ENCODE measurements at places on chromosomes 16 and 17.
A peak's percentile ranks its signal among the peaks of the same experiment; 100 is the strongest.

GRCh38 chr16:78004517-78004916 lies 17.8 kb upstream of the CLEC3A start:
- DNase-seq = no peak

DNA sequence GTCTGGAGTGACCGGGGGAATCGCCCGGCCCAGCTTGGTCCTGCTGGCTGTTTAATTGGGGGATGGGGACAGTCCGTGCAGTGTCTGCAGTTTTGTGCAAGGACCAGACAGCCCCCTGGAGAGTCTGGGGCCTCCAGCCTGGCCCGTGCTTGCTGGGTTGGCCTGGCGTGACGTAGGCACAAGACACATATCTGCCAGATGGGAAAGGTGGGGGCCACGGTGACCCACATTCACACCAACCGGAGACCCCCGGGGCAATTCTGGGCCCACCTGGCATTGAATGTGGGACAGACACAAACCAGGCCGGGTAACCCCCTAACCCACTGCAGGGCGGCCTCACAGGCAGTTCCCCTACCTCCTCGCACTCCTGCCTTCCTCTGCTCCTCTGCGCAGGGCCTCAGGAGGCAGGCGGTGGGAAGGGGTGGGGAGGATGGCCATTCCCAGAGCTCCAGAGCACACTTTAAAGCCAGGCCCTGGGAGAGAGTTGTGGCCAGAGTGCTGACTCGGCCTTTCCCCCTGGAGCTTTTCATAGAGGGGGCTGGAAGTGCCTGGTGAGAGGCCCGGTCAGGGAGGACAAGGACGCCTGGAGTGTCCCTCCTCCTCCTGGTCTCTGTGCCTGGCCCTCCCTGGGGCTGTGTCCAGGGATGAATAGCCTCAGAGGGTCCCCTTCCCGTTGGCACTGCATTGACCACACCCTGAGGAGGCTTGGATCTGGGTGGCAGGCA lies 1.5 kb downstream of the MRC2 start:
- no peak for DNase-seq

- no peak for DNase-seq
Measured at GRCh38 chr17:56326001-56326359, 172.7 kb downstream of the ANKFN1 start.

DNA sequence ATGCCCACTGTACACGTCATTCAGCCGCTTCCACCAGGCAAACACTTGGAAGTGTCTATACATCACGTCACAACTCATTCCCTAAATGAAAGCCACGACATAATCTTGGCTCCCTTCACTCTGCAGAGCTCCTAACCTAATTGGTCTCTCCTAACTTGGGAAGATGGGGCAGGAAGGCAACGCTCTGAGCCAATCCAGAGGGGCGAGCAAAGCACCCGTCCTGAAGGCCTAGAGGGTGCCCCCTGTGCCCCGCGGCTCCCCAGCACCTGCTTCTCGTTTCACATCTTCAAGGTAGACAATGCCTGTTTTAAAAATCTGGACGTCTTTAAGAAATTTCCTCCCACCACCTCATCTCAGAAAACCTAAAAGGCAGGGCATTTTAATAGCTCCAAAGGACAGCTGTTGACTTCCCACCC lies 1.0 kb downstream of the CSNK2A2 start:
- DNase-seq = no peak

GRCh38 chr17:18115517-18115916 lies 7.0 kb downstream of the MYO15A start:
- DNase-seq = no peak

- no peak for DNase-seq
Measured at GRCh38 chr16:67278773-67279295, 498 bp upstream of the PLEKHG4 start.

DNA sequence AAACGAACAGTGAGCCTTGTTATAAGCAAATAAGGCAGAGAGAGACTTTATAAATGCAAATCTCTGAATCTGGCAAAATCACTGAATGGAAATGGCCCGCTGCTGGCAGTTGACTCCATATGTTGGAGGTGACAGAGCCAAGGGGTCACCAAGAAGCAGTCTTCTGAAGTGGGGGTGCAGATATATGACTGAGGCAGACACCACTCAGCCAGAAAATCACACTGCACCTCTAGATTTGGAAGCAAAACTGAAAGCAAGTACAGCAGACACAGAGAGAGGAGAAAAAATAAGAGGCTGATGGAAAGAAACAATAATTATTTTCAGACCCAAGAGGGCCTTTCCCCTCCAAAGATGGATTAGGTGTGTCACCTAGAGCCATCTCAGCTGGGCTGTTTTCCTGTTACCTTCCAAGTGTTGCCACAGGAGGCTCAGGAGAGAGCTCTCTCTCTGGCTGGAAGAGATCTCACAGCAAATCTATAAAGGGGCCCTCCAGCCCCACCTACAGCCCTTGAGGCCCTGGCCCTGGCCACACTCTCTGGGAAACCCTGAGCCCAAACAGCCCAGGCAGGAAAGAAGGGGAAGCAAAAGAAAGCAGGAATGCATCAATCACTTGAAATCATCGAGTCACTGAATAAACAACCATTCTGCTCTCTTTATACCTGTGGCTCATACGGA lies 585.1 kb upstream of the PSMD7 start:
- DNase-seq = no peak

- DNase-seq = no peak
Measured at GRCh38 chr17:65385071-65385470, 176.4 kb downstream of the AXIN2 start.

- DNase-seq = peak; percentile 58
Measured at GRCh38 chr17:59361916-59362810, 30.7 kb downstream of the YPEL2 start.

DNA sequence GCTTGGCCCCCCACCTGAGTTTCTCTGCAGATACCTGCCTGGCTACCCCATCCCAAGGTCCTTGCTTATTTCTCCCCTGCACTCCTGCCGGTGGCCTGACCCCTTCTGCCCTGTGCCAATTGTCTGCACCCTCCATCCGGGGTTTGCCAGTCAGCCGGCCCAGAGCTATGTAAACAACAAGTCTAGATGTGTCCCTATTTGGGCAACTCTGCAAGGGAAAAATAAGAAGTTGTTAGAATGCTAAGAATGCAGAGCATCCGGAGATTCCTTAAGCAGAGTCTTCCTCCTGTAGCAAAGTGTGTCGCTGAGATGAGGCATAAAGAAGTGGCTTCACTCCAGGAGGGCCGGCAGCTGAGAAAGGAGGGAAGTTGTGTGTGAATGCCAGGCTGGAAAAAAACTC lies 46.6 kb downstream of the RGS9 start:
- DNase-seq = no peak

DNA sequence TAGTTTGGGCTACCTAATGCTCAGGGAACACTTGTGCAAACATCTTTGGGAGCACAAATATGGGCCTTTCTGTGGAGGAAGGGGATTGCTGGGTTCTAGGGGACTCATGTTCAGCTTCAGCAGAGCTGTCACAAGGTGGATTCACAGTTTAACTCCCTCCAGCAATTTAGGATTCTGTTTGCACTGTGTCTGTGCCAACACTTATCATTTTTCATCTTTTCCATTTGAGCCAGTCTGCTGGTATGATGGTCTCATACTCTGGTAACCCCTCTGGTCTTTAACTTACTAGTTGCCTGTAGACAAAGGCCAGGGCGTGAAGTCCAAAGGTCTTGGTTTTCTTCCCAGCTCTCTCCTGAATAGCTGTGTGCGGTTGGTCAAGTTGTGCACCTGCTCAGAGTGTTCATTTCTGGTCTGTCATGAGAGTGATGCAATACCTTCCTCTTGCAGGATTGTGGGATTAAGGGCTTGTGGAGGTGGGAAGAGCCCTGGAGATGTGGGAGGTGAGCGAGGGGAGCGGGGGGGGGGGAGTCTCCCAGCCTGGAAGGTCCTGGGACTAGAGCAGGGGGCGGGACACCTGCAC lies 152.6 kb downstream of the CMIP start:
- no peak for DNase-seq

DNA sequence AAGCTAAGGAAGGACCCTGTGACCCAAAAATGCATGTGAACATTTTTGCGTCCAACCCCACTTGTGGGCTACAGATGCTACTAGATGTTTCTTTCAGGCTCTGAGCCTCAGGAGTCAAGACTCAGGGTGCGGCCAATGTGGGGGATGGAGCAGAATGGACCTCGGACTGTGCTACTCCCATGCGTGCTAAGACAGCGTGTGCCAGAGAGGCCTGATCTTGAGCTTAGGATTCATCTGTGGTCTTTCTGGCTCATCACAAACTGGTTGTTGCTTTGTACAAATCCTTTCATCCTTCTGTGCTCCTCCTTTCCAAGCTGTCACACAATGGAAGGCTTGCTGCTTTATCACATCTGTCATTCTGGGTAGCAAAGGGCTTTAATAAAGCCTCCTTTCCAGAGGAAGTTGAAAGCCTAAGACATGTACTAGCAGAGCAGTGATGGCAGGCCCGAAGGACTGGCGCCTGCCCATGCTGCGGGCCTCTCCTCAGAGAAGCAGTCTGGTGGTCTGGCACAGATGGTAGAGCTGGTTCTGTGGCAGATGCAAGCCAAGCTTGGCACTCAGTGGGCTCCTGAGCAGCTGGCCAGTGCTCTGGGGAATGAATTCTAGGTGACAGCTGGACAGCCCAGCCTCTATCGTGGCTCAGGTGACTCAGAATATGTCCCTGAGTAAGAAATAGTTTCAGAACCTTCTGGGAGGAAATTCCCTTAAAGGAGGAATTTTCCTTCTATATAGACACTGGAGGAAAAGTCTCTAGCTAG lies 27.8 kb downstream of the COG4 start:
- no peak for DNase-seq

DNA sequence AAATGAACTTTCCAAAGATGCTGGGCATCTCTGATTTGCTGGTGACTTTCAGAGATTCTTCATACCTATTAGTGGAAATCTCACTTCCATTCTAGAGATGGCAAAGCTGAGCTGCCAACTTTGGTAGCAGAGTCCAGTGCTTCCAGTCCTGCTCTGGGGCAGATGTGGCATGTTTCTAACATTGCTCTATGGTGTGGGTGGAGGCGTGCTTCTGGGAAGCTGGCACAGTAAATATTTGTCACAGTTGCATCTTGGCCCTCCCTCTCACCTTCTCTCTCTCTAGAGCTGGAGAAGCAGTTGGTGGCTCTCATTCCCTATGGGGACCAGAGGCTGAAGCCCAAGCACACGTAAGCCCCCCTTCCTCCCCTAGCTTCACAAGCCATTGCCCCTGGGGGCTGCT lies 1.9 kb downstream of the TMEM106A start:
- DNase-seq = no peak

DNA sequence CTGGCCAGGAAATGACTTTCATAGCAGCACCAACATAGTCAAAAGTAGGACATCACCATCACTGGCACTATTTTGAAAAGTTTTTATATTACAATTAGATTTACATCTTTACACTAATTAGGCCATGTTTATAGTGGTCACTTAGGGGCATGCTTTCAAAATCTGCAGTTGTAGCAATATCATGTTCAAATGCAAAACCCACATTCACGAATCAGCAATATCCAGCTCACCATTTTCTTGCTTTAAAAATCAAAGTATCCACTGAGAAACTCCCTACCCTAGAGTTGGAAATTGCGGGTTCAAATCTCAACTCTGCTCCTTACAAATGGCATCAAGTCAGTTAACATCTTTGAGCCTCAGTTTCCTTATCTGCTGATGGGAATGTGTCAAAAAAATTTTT lies 237.4 kb downstream of the ZFHX3 start:
- DNase-seq = no peak

- DNase-seq = no peak
Measured at GRCh38 chr17:27755706-27756466, 44.4 kb downstream of the NOS2 start.

DNA sequence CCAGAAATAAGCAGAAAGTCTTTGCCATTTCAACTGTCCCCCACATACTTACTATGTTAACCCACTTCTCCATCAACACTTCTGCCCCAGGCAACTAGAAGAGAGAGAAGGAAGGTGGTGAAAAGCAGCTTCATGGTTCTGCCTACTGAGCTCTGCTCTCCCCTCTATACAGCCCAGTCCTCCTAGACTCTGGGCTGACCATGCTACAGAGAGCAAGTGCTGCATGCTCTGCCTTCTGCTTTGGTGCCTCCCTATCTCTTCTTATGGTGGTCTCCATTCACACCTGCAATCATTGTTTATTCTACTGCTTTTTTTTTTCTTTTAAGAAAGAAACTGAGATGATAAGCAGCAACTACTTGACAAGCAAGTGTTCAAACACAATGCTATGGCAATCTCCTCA lies 20.3 kb upstream of the CD300E start:
- DNase-seq = no peak

DNA sequence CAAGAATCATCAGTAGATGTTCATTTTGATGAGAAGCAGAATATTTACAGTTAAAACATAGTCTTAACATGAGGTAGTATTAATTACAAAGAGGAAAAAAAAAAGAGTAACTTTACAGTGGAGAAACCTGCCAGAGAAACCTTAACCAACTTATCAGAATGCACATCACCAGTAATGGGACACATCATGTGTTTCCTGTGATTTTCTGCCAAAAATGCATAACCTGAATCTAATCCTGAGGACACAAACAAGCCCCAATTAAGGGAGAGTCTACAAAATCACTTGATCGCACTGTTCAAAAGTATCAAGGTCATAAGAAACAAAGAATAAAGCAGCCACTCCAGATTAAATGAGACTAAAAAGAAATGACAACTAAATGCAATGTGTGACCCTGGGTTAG lies 18.2 kb upstream of the QRICH2 start:
- no peak for DNase-seq

GRCh38 chr17:30906101-30906911 lies at the start of gene TEFM:
TEFM (minus strand) TSS chr17:30906238; CDS start chr17:30906198, 40 bp downstream.
- peak; percentile 91 for DNase-seq

GRCh38 chr16:53080345-53081031 lies 25.7 kb downstream of the CHD9 start:
- peak; percentile 88 for DNase-seq

DNA sequence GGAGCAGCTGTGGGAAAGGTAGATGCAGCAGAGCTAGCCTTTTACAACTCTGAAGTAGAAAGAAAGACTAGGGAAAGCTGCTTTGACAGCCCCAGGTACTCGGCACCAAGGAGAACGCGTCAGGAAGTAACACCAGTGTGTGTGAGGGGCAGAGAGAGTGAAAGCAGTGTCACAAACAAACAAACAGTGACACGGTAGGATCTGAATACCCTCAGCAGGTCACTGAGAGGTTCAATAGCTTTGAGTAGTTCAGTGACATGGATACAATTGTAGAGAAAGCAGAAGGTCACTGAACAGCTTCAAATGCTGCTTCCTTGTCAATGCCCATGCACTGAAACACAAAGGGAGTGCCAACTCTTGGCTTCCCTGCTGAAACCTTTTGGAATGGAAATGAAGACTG lies 150.3 kb upstream of the C17orf78 start:
- DNase-seq = no peak

GRCh38 chr16:46850619-46851555 lies 19.9 kb upstream of the C16orf87 start:
- no peak for DNase-seq

DNA sequence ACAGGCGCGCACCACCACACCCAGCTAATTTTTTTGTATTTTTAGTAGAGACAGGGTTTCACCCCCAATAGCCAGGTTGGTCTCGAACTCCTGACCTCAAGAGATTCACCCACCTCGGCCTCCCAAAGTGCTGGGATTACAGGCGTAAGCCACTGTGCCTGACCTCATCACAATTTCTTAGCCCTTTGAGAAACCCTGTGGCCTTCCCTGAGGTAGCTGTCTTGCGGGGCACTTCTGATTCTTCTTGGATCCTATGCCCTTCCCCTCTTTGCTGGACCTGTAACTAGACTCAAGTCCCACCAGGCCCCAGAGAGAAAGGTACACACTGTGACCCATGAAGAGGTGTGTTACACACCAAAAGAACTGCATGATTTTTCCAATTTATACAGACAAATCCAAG lies 13.5 kb upstream of the CETP start:
- DNase-seq = peak; percentile 43
